Bronchial epithelial cell (primary cell): ENCODE measurements at places on chromosomes 1 and 21. TPM values are rescaled to one million over a fixed set of nuclear protein-coding genes. Genes with fewer than 3 reads are reported as not detected.

Gene TMEM269
- under 0.01 TPM in 2 replicates for total RNA-seq

Gene THEM5
- not detected in 2 replicates for total RNA-seq

Gene C1orf141
- not detected in 2 replicates for total RNA-seq

Gene OR2L13
- not detected in 2 replicates for total RNA-seq

Gene CD53
- total RNA-seq, result not detected in 2 replicates
